ENCODE measurements at places on chromosomes 1 and 21.

DNA sequence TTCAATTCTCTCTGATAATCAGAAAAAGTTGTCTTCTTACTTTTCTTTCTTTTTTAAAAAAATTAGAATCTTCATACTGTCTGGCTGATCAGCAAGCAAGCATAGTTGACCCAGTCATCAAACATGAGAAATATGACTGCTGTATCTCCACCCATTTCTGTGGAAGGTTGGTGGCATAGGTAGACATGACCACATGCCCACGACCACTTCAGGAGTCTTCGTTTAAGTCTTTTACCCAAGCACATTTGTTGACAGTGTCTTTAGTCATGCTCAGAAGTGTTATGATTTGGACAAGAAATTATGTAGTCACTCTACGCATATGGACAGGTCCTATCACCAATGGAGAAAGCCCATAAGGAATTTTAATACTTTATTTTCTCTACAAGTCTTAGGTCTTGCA, 74.8 kb upstream of the HSPA13 start:
- DNase-seq, result no peak

DNA sequence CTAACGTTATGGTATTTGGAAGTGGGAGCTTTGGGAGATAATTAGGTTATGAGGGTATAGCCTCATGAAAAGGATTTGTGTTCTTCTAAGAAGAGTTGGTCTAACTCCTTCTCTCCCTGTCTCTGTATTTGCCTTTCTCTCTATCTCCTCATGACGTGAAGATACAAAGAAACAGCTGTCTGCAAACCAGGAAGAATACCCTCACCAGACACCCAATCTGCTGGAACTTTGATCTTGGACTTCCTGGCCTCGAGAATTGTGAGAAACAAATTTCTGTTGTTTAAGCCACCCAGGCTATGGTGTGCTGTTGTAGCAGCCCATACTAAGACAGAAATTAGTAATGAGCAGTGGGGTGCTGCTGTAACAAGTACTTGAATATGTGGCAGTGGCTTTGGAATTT, 16.1 kb downstream of the C1orf141 start:
- DNase-seq, result no peak

DNA sequence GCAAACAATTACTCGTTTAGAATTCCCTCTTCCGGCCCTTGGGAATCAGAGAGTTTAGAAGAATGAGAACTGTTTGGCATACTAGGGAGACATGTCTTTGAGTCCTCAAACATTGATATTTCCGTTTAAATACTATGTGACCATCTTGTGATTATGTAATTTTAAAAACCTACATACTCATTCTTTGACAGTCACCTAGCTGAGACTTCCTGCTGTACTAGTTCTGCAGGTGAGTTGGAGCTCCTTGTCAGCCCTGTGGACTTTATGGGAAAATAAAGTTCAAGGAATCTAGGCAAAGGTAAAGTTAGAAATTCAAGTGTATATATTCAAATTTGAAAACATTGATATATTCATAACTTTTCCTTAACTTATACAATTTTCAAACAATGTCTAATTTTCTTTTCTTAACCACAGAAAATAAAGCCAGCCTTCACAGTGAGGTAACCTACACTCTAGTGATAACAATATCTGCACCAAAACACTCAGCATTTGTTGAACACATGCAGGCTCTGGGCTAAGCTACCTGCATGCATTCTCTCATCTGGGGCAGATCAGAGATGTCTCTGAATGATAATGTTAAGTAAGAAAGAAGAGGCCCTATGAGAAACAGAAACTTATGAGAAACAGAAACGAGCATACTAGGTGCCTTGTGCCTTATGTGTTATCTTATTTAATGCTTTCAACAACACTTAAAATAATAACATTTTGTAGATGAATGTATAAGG, 67.0 kb upstream of the BACE2 start:
- DNase-seq, result no peak

- no peak for DNase-seq
These were observed 593.1 kb upstream of the CAMK1G start for GRCh38 chr1:208990456-208990855.

DNA sequence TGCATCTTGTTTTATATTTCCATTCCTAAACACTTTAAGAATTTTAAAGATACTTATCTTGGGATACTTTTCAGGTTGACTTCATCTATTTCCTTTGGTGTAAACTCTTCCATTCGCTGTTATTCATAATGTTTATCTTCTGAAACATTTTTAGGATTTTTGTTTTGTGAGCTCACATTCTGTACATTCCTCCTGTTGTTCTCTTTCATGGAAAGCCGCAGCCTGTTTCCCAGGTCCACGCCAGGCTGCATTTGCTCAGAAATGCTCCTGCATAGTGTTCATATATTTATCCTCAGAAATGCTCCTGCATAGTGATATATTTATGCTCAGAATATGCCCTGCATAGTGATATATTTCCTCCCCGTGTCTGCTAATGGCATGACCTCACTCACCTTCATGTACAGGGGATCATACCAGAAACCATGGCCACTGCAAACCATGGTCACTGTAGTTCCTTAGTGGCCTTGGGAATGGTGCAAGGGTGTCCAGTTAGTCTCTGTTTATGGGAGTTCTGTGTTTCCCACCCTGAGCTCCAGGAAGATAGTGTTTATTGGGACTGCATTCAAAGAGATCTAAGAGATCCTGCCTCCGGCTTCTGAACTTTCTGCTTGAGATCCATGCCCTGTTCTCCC, 153.9 kb upstream of the GREM2 start:
- DNase-seq, result no peak

GRCh38 chr1:187001198-187001889, 172.6 kb downstream of the PLA2G4A start:
- no peak for DNase-seq

Data from stimulated activated CD8-positive, alpha-beta memory T cell treated with anti-CD3 and anti-CD28 coated beads, Interleukin-2, amount 100 ng/mL, for 48 hours (primary cell).